Fibroblast of skin of left quadriceps (primary cell): ENCODE measurements at places on chromosomes 2 and 18.

DNA sequence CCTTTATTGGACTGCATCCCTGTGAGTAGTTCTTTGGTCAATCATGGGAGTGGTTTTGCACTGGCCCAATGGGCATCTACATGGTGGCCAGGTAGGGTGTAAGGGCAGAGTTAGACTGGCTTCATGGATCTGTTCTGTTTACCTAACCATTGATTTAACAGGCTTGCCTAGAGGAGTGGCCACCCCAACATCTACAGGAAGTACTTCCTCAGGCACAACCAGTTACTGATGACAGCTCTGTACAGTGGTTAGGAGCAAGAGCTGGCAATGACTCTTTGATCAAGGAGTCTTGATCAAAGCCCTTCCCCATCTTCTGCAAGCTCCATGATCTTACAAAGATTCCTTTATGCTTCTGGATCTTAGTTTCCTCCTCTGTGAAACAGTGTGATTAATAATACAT, 140.9 kb upstream of the CYP1B1 start:
- DNase-seq = no peak

DNA sequence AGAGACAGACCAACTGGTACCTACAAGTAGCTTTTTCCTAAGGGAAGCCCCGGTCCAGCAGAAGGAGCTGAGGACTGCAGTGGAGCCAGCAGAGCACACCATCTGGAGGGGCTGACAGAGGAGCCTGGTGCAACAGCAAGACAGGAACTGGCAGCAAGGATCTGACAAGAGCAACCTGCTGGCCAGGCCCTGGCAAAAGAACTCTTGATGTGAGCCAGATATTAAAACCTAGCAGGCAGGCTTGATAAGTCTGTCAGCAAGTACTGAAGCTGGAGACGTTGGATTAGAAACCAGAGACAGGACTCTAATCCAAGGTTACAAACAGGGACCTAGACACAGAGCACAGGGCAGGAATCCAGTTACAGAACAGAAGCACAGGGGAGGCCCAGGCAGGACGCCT, 260.7 kb upstream of the MGAT5 start:
- DNase-seq = no peak

- DNase-seq = peak; percentile 47
Measured at GRCh38 chr18:68735483-68736343, 20.8 kb upstream of the TMX3 start.

- DNase-seq = no peak
Measured at GRCh38 chr2:2271469-2271941, 59.6 kb downstream of the MYT1L start.

DNA sequence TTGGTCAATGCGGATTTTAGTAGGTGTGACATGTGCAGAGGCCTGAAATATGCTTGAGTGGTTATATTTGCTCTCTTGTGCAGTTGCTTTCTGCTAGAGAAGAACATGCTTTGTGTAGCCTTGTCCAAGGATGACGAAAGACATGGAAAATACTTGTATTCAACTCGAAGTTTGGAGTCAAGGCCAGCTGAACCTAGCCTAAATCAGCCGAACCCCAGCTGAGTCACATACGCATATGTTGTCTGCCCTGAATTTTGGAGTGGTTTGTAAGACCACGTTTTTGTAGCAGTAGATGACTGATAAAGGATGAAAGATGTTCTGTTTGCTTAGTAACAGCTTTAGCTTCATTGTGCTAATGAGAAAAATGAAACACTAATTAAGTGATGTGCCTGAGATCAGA, 22.5 kb upstream of the SPAG16 start:
- no peak for DNase-seq

DNA sequence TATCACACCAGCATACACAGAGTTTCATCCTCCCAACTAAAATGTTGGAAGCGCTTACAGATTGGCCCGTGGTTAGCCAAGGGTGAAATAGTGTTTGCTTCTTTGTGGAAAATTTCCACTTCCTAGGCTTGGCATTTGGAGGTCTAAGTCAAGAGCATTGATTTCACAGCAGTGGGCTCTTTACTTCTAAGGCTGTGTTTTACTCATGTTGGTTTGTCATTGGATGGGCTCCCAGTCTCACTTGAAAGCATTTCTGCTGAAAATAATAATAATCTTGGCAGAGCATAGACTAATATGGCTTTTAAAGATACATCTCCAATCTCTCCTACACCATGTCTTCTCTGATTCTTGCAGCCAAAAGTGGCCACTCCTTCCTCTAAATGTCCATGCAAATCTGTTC, 82.9 kb downstream of the DYNAP start:
- no peak for DNase-seq

DNA sequence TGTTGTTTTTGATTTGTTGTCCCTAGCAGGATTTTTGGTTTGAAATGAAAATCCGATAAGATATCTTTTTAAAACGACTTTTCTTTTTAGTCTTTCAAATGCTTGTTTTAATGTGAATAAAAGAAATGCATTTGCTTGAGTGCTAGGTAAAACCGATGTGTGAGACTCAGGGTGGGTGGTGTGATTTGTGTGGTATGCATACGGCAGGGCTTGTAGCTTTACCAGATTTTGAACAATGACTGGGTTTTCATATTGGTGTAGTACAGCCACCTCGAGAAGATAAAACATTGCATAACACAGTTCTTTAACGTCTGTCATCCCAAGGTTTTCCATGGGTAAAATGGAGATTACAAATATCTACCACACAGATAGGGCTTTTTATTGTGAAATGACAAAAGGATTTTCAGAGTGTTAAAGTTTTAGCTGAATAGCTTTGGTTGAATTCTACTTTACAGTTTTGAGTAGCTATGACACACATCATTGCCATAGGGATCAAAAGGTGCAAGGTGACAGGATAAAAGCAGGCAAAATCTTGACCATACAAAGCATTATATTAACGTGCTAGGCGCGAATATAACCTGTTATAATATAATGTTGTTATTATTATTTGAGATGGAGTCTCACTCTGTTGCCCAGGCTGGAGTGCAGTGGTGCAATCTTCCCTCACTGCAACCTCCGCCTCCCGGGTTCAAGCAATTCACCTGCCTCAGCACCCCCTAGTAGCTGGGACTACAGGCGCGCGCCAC, 824 bp upstream of the ZNF638 start:
- DNase-seq = no peak

DNA sequence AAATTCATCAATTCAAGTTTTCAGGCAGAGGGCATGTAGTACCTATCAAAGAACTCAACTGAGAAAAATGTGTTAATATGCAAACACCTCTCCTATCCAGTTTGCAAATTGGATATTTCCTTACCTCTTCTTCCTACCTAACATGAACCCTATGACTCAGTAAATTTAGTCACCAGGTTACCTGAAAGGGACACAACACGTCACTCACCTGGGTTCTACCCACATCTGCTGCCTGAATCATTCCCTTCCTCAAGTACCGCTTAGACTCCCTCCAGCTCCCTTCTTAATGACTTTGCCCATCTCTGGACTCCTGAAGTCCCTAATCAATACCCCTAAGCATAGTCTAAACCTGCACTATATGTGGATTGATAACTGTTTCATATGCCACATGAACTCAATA, 10.4 kb downstream of the ANKRD44 start:
- no peak for DNase-seq

GRCh38 chr2:164860694-164861042, 19.0 kb upstream of the COBLL1 start:
- DNase-seq = no peak

- no peak for DNase-seq
Measured at GRCh38 chr2:167249197-167249596, 360.9 kb downstream of the XIRP2 start.

DNA sequence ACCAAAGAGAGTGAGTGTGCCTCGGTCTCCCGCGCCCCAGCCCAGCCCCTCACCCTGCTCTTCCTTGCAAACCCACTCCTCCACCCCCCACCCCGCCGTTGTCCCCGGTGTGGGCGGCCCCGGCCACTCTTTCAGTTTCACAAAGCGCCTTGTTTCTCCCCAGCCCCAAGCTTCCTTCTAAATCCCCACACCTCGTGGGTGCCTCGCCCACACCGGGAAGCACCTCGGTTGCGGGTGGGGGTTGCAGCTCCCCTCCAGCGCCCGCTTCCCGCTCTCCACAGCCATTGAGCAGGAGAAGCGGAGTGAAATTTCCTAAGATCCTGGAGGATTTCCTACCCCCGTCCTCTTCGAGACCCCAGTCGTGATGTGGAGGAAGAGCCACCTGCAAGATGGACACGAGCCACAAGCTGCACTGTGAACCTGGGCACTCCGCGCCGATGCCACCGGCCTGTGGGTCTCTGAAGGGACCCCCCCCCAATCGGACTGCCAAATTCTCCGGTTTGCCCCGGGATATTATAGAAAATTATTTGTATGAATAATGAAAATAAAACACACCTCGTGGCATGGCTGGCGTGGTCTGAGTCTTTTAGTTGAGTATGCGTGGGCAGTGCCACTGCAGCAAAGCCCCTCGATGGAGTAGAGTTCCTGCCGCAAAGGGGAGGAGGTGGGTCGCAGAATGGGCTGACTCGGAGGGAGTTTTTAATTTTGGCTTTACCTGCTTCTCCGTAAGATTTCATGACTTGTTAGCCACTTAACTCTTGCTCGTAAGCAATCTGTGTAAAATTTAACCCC, 848 bp downstream of the TMSB10 start:
- no peak for DNase-seq

GRCh38 chr18:51153659-51154371, 43.7 kb downstream of the MEX3C start:
- no peak for DNase-seq

- DNase-seq = no peak
Measured at GRCh38 chr18:38895560-38895959, 1330.0 kb upstream of the CELF4 start.

DNA sequence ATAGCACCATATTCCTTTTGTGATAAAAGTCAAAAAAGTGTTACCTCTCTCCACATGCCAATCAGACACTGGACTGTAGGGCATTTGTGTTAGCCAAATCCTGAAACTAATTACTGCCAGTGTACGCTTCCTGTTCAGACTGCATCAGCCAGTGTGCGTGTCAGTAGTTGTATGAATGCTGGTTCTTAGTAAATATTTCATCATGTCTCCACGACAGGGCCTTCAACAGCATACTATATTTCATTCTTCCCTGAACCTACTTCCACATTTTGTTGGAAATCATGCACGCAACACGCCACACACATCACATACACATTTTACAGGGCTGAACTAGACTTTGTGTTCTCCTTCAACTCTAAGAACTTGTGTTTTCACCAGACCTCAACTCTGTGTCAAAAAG, 77.5 kb downstream of the EPB41L3 start:
- no peak for DNase-seq

DNA sequence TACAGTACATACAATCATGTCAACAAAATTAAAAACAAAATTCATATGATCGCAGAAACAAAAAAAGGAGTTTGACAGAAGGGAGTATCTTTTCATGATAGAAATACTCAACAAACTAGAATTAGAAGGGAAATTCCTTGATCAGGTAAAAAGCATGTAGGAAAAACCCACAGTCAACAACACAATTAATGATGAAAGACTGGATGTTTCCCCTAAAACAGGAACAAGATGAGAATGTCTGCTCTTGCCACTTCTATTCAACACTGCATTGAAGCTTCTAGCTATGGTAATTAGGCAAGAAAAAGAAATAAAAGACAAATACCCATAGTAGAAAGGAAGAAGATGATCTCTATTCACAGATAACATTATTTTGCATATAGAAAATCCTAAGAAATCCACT, 87.1 kb downstream of the SRBD1 start:
- no peak for DNase-seq

DNA sequence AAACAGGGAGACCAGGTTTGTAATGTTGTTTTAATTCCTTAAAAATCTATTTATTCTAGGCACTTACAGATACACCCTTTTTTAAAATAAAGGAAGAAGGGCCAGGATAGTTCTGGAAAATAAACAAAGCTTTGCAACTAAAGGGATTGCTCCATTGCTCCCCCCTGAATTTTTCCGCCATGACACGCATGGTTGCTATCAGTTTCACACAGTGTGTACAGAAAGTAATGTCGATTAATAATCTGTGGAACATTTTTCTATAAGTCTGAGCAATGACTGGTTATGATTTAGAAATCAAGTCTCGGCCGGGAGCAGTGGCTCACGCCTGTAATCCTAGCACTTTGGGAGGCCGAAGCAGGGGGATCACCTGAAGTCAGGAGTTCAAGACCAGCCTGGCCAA, 90.8 kb downstream of the GAREM1 start:
- DNase-seq = no peak

DNA sequence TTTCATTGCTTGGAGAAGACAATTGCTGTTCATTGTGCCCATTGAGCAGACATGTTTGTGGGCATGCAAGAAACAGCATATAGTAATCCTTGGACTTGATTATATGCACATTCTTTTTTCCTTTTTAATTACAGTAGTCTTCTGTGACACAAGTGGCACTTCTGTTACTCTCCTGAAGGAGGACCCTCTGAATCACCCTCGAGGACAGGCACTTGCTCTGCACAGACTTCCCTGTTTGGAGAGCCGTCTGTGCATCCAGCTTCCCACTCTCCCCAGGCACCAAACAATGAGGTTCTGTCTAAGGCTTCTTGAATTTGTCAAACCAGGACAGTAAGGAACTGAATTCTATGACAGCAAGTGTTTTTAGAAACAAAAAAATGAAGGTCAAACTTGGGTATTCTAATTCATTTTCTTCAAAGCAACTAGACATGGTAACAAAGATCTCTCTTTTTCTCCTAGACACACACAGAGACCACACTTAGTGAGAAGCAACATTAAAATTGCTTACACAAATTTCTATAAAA, 844.6 kb upstream of the ID2 start:
- DNase-seq = no peak

DNA sequence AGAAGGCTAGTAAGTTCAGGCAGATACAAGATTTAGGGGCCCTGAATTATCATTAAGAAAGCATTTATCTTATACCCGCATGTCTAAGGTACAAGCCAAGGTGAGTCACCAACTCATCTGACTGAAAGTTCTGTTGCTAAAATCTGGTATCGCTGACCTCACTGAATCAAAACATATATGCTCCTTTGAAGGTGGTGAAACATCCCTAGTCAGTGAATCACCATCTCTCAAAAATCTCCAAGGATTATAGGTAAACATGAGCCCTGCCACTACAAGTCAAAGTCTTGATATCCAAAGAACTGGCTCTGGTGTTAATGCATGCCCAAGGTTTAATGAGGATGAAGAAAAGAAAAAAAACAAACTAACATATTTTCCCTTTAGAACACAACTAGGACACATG, 43.5 kb downstream of the IRS1 start:
- peak; percentile 26 for DNase-seq

DNA sequence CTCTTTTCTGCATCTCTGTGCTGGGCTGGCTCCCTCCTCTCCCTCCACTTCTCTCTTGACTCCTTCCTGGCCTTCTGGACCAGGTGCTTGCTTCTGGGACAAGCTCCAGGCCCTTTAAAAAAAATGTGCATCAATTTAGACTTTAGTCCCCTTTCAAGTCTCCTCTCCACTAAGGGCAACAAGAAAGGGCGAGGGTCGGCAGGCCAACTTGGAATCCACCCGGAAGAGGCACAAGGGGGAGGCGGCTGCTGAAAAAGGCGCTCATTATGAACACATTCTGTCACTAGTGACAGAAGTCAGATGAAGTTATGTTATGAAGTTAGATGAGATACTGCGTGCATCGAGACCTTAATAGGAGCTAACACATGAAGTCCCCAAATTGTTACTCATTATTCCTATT, 13.6 kb upstream of the RHOB start:
- no peak for DNase-seq

- DNase-seq = peak; percentile 28
Measured at GRCh38 chr18:53843113-53843760, 381.2 kb downstream of the MBD2 start.

GRCh38 chr2:234626566-234627130, 129.8 kb upstream of the ARL4C start:
- no peak for DNase-seq

- no peak for DNase-seq
Measured at GRCh38 chr18:77177009-77177408, 44.4 kb upstream of the MBP start.

GRCh38 chr2:232593982-232594381, 39.4 kb upstream of the EFHD1 start:
- DNase-seq = no peak
